ENCODE measurements at places on chromosomes 7 and 10.

DNA sequence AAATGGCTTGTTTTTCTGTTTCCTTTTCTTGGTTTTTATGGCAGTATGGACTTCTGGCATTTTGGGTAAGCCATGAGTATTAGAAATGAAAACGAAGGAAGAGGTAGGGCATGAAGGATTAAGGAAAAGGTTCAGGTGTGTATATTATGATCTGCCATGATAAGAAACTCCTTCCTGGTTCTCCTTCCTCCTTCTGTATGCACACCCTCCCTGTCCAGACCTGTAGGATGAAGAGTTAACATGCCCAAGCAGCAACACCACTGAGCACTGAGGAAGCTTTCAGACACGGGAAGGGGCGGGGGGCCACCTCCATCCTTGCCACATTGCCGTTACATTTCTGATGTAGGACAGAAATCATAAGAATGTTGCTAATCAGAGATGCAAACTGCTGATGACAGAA is 361.0 kb upstream of the ZMIZ1 start:
- DNase-seq: no peak

GRCh38 chr10:129777687-129778086 is 186.4 kb downstream of the EBF3 start:
- no peak for DNase-seq

DNA sequence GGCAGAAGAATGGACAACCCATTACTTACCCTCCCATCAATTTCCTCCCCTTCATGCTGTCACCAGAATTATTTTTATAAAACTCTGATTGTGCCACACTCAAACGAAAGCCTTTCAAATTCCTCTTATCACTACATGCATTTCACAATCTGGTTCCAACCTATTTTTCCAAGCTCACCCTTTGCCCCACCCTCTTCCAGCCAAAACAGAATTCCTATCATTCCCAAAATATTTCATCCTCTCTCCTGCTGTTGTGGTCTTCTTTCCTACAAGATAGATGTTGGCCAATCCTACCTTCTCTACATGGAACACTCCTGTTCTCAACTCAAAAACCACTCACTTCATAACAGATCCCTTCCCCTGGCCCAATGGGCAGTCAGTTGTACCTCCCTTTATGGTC is 111.5 kb downstream of the ELAPOR2 start:
- no peak for DNase-seq

GRCh38 chr10:70939441-70940003 is 51.2 kb upstream of the PCBD1 start:
- no peak for DNase-seq

GRCh38 chr7:129940329-129940728 is 12.4 kb downstream of the UBE2H start:
- DNase-seq: no peak

DNA sequence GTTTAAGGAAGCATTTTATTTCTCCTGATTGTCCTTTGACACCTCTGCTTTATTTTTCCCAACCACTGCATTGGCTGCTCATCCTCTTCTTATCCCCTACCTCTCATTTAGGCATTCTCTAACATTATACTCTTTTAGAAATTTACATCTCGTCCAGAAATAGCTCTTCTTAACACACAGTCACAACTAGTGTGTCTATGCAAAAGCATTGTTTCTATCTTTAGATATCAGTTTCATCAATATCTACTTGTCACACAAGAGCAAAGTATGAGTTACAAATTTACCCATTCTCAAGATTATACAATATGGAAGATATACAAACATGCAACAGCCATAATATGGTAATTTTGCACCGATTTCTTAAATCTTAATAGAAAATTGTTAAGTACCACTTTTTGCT is 35.7 kb upstream of the MDFIC start:
- DNase-seq: no peak

GRCh38 chr10:72763201-72763600 is 71.3 kb downstream of the MCU start:
- DNase-seq: no peak

DNA sequence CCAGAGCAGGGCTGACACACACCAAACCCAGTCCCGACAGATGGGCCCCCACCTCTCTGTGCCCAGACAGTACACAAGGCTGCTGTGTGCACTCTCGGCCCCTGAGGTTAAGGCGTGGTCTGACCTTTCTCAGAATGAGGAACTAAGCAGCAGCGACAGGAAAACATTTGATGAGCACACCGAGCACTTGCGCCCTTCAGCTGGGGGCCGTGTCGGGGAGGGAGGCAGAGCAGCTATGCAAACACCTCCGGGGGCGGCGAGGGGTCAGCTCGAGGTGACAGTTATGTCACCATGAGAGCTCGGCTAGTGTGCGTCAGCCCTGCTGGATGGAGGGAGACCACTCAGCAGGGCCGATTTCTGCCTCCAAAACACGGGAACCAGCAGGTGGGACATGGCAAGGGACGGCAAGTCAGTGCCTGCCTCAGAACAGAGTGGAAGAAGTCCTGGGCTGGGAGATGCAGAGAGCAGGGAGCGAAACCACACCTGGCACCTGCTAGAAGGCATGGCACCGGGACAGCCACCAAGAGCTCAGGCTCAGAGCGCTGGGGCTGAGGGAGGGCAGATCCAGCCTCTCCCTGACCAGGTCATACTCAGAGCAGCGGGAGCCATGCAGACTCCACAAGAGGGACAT is 57.4 kb downstream of the CHST15 start:
- DNase-seq: peak; percentile 93

DNA sequence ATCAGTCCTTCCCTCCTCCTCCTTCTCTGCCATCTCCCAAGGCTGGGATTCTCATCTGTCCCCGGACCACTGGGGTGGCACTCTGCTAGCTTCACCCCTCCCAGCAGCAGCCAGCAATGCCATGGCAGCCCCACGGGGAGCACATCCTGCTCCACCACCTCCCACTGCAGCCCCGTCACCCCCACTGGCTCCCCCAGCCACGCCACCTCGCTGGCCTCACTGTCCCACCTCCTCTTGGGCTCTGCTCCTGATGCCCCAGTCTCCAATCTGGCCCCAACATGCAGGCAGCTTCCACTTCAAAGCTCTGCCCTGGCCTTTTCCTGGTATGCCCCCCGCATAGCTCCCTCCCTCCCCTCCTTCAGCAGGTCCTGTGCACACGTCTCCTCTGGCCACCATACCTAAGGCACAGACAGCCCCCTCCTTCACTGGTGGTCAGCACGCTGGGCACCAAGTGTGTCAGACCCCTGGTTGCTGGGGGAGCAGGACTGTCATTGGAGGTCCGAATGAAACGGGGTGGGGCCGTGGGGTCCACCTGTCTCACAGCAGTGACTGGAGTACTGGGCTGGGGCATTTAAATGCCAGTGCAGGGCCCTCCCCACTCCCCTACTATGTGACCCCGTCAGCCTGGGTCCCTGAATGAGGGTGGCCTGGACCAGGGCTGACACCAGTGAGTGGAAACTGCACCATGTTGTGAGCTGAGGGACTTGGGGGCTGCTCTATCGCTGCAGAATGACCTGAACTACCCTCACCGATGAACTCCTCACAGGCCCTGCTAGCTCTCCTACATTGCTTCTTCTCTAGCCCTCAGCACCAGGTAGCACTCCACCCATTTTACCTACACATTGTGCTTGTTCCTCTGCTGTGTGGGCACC is 38.7 kb downstream of the RASGEF1A start:
- no peak for DNase-seq

DNA sequence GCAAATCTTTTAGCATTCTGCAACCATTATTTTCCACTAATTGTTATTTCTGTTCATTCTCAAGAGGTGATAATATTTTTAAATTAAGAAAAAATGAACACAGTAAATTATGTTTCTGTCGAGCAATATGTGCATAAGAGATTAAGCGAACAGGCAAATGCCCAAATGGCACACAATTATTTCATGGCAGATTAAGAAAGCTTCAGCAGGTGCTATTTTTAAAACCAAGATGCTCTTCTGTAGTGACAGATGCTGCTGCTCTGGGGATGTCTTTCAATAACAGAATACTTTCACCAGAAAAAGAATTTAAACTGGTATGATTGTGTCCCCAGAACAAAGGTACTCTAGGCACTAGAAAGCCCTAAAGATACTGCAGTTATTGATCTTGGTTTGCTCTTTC is 412.7 kb upstream of the SORCS1 start:
- DNase-seq: no peak

- no peak for DNase-seq
These were observed 43.0 kb upstream of the DLX6 start for GRCh38 chr7:96962221-96962885.

GRCh38 chr7:68461430-68461829 is 1136.8 kb upstream of the AUTS2 start:
- no peak for DNase-seq

GRCh38 chr10:5977471-5978229 is at the start of gene IL15RA:
Gene IL15RA (minus strand): TSS chr10:5977543. CDS start chr10:5977492, 51 bp downstream.
- peak; percentile 49 for DNase-seq

GRCh38 chr7:155466814-155467733 is 9.1 kb downstream of the EN2 start:
- no peak for DNase-seq

DNA sequence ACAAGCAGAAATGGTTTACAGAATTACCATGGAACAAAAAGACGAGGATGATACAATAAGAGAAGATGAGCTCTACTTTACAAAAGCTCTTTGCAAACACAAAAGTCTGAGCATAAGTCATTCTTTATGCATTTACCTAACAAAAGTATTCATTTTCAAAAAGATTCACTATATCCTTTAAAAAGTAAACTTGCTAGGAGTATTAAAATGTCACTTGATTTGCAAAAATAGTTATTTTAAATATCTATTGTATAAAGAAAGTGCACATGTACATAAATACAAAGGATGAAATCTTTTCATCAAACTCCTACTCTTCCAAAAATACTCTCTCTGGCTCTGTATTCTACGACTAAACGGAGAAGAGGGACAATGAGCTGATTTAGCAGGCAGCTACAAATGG is 146.4 kb upstream of the STEAP1 start:
- DNase-seq: no peak

DNA sequence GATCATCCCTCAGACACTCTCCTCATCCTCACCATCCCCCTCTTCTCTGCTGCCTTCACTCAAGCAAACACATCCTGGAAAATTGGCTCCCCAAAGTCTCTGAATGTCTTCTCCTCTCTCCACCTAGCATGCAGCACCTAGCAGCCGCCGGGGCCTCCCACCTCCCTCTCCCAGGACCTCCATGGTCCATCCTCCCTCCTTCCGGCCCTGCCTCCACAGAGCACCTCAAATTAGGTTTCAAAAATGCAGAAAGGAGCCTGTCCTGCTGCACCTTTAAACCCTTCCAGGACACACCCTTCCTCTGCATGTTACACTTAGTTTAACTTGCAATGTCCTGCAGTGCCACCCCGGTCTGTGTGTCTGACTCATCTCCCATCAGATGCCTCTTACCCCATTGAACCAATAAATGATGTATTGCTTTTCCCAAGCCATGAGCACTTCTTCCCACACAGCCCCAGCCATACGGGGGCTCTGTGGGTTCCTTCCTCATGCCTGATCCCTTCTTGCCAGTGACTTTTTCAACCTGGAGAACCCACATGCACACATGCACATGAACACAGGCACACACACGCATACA is 582.5 kb upstream of the MGMT start:
- DNase-seq: no peak

- DNase-seq: no peak
These were observed 6.7 kb upstream of the SMNDC1 start for GRCh38 chr10:110311357-110311949.

DNA sequence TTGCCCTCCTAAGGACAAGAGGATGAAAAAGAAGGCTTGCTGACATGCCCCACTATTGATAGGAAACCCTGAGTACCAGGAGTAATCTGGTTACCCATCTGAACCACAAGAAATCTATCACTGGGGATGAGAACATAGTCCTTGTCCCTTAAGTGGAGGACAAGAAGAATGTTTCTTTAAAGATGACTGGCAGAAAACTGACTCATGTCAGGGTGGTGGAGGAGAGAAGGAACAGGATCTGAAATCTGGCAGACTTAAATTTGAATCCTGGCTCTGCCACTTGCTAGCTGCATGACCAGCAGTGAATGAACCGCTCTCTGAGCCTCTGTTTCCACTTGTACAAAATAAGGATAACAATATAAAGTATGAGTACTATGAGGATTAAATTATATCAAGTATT is 38.9 kb upstream of the XPNPEP1 start:
- no peak for DNase-seq

DNA sequence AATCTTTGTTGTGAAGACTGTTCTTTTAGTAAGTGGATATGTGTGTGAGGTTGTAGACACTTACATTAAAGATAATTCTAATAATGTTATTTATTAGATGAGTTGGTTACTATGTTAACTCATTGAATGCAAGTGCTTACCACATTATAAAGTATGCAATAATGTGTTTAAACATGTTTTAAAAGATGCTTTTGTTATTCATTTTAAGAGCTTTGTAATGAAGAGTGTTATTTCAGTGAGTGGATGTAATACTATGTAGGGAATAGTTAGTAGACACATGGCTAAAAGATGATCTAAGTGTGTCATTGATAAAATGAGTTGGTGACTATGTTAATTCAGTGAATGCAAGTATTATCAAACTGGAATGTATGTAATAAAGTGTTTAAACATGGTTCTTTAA is 70.0 kb upstream of the VOPP1 start:
- no peak for DNase-seq

- no peak for DNase-seq
These were observed 142.9 kb downstream of the CTTNBP2 start for GRCh38 chr7:117730390-117730789.

- DNase-seq: no peak
These were observed 606.2 kb downstream of the PCDH15 start for GRCh38 chr10:54194806-54195205.

DNA sequence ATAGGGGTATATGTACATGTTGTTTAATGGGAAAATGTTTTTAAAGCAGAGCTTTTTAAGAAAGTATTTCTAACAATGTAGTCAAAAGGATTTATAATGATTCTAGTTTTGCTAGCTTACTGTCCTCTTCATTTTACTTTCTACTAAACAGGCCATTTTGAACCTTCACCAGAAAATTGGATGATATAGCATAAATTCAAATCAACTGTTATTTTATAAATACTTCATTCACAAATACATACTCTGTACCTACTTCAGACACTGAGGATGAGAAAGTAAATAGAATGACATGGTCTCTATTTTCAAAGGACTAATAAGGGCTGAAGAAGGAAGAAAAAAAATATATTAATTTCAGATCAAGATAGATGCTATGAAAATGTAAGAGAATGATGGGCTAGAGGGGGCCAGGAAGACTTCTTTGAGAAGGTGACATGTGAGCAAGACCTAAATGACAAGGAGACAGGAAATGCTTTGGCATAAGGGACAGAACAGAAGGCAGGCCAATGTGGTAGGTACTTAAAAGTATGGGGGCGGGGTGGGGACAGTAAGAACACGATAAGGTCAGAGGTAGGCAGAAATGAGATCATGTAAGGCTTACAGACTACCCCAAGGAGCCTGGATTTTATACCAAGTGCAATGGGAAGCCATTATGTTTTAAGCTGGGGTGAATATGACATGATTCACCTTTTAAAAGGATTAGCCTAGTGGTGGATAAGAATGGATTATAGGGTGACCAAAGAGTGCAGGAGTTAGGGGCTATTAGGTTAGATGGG is 5.2 kb downstream of the NAMPT start:
- no peak for DNase-seq

- no peak for DNase-seq
These were observed 259.7 kb downstream of the CALN1 start for GRCh38 chr7:72152161-72153131.
